GM13977 (cell line): ENCODE measurements at places on chromosomes 2 and 18.
A peak's percentile ranks its signal among the peaks of the same experiment; 100 is the strongest.

GRCh38 chr18:55458456-55459203 lies 129.4 kb downstream of the TCF4 start:
- no peak for DNase-seq

GRCh38 chr2:228689053-228689452 lies 507.6 kb upstream of the SPHKAP start:
- DNase-seq: no peak

GRCh38 chr2:118723394-118723793 lies 124.1 kb downstream of the EN1 start:
- no peak for DNase-seq

- DNase-seq: peak; percentile 35
These were observed 2.4 kb downstream of the DLX2 start for GRCh38 chr2:172100080-172100934.

GRCh38 chr18:62741584-62741983 lies 26.2 kb downstream of the PHLPP1 start:
- no peak for DNase-seq

DNA sequence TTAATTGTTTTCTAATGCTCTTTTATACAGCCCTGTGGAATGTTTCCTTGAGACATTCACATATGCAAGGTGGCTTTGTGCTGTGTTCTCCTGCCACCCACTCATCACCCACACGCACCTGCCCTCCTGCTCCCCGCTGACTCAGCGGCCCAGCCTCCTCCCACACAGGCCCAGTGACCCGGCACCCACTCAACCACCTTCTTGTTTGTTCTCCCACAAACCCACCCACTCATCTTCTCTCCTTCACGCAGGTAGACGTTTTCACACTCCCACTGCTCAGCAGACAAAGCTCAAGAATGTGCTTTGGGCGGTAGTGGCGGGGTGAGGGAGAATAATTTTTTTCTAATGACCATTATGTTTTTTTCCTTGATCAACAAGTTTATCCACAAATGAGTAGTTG lies 28.6 kb upstream of the NEMP2 start:
- DNase-seq: no peak

DNA sequence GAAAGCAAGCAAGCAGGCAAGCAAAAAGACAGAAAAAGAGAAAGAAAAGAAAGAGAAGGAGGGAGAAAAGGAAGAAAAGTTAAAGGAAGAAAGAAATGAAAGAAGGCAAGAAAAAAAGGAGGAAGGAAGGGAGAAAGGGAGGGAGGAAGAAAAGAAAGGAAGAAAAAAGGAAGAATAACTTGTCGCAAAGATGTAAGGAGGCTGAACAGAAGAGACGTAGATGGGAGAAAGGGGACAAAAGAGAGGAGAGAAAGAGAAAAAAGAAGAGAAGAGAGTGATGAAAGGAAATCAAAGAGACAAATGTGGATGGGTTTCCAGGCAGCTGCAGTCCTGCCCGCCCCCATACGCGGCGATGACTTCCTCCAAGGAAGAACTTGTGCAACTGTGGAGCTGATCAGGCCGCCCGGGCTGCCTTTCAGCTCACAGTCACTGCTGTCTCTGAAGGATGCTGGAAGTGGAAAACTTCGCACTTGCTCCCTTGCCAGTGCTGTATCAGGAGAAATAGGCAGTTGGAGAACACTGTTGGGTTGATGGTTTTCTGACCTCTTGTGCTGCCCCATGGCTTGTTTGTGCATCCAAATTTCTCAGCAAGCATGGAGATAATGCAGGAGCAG lies 52.9 kb downstream of the TRIB2 start:
- no peak for DNase-seq

DNA sequence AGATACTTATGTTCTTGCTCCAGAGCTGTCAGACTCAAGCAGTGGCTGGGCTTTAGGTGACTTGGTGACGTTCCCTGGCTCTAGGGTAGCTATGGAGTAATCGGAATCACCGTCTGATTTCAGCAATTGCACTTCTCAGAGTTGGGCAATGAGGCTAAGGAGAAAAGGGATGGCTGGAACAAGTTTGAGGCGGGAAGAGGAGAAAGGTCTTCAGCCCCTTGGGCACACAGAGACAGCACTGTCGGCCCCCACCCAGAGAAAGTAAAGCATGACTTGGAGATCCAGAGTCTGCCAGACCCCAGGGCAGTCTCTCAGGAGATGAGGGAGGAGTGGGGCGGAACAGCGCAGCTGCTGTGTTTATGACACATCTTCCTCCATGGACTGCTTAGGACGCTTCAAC lies 114.5 kb downstream of the KLHL29 start:
- DNase-seq: no peak

- DNase-seq: no peak
These were observed 587 bp downstream of the MEIS1 start for GRCh38 chr2:66435549-66435875.

- DNase-seq: no peak
These were observed 203.8 kb downstream of the RDH14 start for GRCh38 chr2:18356676-18357075.

DNA sequence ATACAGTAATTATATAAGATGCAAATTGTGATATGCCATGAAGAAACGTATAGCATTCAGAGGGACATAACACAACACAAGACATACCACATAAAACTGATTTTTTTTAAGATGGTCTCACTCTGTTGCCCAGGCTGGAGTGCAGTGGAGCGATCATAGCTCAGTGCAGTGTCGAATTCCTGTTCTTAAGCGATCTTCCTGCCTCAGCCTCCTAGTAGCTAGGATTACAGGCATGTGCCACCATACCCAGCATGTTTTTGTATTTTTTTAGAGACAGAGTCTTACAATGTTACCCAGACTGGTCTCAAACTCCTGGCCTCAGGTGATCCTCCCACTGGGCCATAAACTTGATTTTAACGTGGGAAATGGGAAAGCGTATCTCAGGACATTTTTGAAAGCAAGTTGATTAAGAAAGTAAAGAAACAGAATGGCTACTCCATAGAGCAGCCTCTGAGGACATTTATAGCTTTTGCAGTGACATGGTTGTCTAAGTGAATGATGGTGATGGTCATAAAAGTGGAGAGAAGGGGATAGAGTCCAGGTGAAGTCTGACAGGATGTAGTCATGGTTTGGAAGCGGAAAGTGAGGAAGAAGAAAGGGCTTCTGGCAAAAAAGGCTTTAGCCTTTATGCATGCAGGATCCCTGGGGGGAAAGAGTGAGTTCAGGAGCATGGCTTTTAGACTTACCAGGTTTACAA lies 2.4 kb downstream of the TSGA10 start:
- no peak for DNase-seq

- no peak for DNase-seq
These were observed 69.6 kb upstream of the DNMT3A start for GRCh38 chr2:25411281-25411680.

- no peak for DNase-seq
These were observed 46.8 kb downstream of the EPG5 start for GRCh38 chr18:45920367-45920766.

GRCh38 chr2:133574620-133575019 lies 6.4 kb upstream of the NCKAP5 start:
- no peak for DNase-seq

GRCh38 chr2:54954158-54954557 lies 96.1 kb downstream of the RTN4 start:
- DNase-seq: no peak

DNA sequence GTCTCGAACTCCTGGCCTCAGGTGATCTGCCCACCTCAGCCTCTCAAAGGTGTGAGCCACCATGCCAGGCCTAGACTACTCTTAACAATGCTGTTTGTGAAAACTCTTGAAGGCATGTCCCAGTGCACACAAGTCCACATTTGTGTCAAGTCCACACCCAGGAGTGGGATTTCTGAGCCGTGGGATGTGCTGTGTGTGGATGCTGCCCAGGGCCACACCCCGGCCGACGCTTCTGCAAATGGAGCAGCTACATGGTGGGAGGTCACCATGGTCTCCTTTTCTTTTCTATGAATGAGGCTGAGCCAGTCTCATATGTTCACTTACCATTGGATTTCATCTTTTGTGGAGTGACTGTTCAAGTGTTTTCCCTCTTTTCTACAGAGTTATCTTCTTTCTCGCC lies 15.8 kb downstream of the SNED1 start:
- DNase-seq: no peak

DNA sequence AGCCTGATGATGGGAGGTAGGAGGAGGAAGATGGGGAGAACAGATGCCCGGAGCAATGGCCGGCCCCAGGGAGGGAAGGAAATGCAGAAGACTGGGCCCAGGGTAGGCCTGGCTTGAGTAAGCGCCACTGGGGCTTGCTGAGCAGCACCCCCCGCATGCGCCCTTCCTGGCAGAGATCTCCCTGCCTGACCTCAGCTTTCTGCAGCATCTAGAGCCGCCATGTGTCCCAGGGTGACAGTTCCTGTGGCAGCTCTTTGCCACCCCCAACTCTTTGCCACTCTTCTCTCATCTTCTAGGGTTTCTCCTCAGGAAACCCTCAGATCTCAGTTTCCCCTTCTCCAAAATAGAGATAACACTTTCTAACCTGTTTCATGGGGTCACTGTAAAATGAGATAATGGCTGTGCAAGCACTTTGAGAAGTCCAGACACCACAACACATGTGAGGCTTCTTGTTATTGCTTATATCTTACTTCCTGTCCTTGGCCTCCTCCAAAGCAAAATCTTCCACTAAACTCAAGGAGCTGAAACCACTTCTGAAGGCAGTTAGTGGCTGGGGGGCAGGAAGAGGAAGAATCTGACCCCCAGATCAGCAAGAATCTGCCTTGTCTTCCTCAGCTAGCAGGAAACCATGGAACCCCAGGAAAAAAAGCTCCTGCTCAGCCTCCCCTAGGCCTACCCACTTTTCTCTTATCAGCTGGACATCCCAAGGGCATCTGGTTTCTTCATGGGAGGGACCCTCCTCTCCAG lies 64.9 kb downstream of the EPAS1 start:
- no peak for DNase-seq

- DNase-seq: no peak
These were observed 3.0 kb downstream of the DAPL1 start for GRCh38 chr2:158797963-158798700.

DNA sequence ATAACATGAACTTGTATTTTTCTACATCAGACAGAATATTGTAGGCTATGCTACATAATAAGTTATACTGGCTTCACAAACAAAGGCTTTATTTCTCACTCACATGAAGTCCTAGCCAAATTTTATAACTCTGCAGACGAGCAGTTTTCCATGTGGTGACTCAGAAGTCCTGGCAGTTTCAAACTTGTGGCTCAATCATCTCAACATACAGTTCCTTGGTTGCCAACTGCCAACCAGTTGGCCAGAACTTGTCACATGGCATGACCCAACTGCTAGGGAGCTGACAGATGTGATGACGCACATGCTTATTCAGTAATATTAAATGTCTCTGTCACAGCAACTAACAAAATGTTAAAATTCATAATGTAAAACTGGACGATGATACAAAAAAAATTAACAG lies 63.8 kb upstream of the ZC3H15 start:
- DNase-seq: no peak

- DNase-seq: peak; percentile 90
These were observed 593 bp upstream of the SDC1 start for GRCh38 chr2:20225294-20226151.

GRCh38 chr2:26925100-26925791 lies 45.2 kb upstream of the MAPRE3 start:
- DNase-seq: no peak

- DNase-seq: no peak
These were observed 118.9 kb downstream of the CCDC102B start for GRCh38 chr18:68916734-68917133.

DNA sequence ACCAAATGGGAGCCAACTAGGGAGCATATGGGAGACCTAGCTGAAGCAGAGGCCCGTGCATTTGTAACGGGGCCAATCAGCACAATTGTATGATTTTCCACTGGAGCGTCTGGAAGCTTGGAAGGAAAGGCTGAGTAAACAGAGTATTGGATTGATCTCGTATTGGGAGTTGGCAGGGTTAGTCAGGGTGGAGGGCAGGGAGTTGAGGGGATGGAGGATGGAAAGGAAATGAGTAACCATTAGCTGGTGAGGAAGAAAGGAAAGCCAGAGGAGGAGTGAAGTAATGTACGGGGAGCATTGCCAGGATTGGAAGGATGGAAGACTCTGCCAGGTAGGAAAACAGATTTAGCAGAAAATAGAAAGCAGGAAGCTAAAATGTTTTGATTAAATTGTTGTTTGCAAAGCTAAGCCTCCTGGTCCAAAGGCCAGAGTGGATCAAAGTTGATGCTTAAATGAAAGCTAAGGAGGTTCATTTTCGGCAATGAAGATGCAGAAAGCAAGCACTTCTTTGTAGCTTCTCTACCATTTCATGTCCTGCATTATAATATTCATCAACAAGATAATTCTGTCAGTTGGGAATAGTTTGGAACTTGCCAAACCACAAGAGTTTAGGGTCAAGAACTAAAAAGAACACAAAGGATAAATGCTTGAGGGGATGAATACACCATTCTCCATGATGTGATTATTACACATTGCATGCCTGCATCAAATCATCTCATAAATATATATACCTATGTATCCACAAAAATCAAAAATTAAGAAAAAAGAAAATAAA lies 75.6 kb upstream of the TTN start:
- no peak for DNase-seq

DNA sequence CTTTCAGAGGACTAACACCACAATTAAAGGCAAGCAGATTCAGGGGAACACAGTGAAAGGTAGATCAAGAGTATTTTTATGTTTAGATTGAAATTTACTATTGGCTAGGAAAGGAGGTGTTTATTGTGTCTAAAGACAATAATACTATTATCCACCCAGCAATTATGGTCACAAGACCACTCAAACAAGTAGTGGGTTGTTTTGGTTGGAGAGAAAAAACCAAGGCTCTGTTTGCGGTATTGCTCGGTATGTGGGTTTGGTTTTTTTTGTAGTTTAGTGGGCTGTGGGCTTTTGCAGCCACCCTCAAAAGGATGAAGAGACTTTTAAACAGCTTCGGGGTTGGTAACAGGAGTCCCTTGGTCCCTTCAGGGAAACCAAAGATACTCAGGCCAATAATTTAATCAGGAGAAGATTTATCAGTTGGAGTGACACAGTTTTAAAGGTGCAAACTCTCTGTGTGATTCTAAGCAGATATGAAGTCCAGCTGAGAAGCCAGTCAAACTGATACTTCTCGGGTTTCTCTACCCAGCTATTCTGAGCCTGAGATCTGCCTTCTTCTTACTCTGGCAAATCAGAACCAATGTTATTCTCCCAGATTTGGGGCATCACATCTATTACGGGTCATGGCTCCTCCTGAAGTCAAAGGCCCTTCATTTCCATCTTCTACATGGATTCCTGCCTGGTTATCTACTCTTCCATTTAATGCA lies 55.3 kb downstream of the DCC start:
- DNase-seq: no peak

DNA sequence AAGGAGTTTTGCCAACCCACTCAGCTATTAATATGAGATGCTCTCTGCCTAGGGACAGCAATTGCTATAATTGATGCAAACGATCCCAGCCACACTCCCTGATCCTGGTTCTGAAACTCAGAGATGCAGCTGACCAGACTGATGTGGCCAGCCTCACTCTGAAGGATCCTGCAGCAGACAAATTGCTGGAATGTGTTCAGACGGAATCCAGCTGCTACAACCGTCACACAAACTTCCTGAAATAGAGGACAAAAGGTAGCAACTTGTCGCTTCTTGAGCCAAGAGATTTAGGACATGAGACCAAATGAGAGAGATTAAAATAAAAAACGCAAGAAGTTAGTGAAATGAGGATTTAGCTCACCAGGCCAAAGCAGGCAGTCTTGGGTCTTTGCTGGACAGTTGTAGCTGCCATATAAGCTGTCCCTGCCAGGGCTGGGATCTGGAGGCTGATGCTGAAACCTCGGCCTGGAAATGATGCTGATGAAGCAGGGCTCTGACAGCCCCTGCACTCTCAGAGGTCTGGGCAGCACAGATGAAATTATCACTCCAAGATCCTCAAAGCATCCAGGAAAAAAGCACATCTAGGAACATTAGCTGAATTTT lies 8.3 kb upstream of the YWHAQ start:
- no peak for DNase-seq

- DNase-seq: no peak
These were observed 710 bp downstream of the DUSP19 start for GRCh38 chr2:183079139-183079775.
